SJSA1 (cell line): ENCODE measurements at places on chromosomes 2 and 18. TPM values are rescaled to one million over a fixed set of nuclear protein-coding genes. Genes with fewer than 3 reads are reported as not detected.

DNA sequence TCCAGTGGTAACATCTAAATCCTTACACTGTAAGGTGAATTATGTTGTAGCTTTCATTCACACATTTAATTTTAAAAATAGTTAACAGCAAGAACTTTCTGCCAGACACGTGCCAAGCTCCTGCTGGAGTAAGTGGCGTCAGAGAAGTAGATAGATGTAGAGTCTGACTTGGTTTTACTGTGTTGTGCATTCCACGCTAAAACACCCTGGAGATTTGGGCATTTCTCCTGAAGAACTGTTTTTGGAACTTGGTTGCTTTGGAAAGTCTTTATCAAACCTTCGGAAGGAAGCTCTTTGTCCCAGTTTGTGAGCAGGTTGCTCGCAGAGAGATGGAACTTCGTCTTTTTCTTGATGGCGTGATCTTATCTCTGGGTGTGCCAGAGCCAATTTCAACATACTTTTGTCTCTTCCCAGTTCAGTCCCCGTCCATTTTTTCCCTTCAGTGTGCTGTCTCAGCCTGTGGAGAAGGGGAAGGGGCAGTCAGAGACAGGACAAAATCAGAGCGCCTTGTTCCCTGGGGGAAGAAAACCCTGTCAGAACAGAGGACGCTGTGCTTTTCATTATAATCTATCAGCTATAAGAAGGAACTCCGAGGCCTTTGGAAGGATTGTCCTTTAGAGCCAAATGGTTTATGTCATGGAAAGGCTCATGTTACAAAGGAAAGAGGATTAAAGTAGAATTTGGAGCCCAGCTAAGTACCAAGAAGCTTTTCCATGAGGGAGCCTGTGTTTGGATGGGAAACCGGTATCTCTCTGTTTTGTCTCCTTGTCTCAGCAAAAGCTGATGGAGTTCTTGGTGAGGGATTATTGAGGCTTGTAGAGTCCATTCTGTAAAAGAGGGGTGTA lies 18.9 kb downstream of the GRHL1 start:
- H3K4me1 ChIP-seq: peaks cover 48% of the 10 kb centered on the region
- no peak overlapping the region for H3K4me3 ChIP-seq
- no peak for DNase-seq
- H3K36me3 ChIP-seq: no peaks in the 10 kb centered on the region
- H3K27me3 ChIP-seq: no peaks in the 10 kb centered on the region

- no peak for DNase-seq
- peaks cover 12% of the 10 kb centered on the region for H3K36me3 ChIP-seq
- no peaks in the 10 kb centered on the region for H3K27me3 ChIP-seq
- H3K4me3 ChIP-seq: peak overlapping the region; percentile 97
- peaks cover 9% of the 10 kb centered on the region for H3K4me1 ChIP-seq
Measured at GRCh38 chr2:238321467-238321866, 1.1 kb downstream of the TRAF3IP1 start.

RNU2-63P gene
- 34.9 TPM in 1 of 2 replicates, not detected in the other for total RNA-seq

IL36RN gene
- not detected in 2 replicates for total RNA-seq

- H3K27ac ChIP-seq: no peak overlapping the region
- DNase-seq: no peak
- no peak overlapping the region for H3K4me3 ChIP-seq
- H3K27me3 ChIP-seq: no peaks in the 10 kb centered on the region
- H3K4me1 ChIP-seq: no peaks in the 10 kb centered on the region
Measured at GRCh38 chr2:62566847-62567246, 60.9 kb upstream of the TMEM17 start.

GRCh38 chr2:68368654-68369336 lies 3.7 kb downstream of the PLEK start:
- no peak for DNase-seq
- no peak overlapping the region for H3K4me3 ChIP-seq
- no peak overlapping the region for H3K27ac ChIP-seq
- no peaks in the 10 kb centered on the region for H3K36me3 ChIP-seq
- no peaks in the 10 kb centered on the region for H3K27me3 ChIP-seq

ALPI gene
- not detected in 2 replicates for total RNA-seq

DNA sequence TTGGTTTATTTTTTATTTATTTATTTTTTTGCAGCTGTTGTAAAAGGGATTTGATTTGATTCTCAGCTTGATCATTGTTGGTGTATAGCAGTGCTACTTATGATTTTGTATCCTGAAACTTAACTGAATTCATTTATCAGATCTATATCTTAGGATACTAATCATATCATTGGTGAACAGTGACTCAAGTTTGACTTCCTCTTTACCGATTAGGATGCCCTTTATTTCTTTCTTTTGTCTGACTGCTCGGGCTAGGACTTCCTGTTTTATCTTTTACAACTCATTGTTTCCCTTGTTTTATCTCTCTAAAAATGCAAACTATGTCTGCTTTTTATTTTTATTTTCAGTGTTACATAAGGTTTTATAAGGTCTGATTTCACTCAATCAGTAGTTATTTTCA lies 23.6 kb downstream of the SP100 start:
- H3K4me3 ChIP-seq: no peak overlapping the region
- H3K27ac ChIP-seq: no peak overlapping the region
- H3K4me1 ChIP-seq: peaks cover 21% of the 10 kb centered on the region; the same call in 1 of the 2 replicates
- no peaks in the 10 kb centered on the region for H3K27me3 ChIP-seq
- H3K36me3 ChIP-seq: peaks cover 17% of the 10 kb centered on the region

DNA sequence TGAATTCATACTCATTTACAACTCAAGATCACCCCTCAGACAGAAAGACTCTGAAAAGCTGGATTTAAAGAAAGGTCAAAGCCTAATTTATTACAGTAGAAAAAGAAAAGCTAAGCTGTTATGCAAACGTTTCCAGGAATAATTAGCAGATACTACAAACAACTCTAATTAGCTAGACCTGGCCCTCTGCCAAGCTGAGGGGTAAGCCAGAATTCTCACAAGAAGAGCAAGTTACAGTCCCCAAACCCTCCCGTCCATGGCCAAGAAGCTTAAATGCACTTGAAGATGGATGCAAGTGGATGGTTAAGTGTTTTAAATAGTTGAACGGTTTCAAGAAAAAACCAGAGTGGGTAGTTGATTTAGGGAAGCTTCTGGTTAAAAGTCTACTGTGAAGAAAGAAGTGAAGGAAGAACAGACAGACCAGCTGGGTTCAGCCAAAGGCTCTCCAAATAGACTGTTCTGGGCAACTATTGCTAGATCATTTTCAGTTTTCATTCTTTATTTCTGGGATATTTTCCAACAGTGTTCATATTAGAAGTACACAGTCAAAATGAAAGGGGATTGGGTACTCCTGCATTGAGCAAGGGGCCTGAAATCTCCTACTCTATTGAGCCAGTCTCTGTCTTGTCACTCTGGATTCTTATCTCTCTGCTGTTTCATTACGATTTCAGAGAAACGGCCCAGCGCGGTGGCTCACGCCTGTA lies 4.8 kb downstream of the LMAN2L start:
- DNase-seq: no peak
- H3K36me3 ChIP-seq: peaks cover 70% of the 10 kb centered on the region
- H3K4me1 ChIP-seq: peaks cover 14% of the 10 kb centered on the region
- H3K4me3 ChIP-seq: no peak overlapping the region

DNA sequence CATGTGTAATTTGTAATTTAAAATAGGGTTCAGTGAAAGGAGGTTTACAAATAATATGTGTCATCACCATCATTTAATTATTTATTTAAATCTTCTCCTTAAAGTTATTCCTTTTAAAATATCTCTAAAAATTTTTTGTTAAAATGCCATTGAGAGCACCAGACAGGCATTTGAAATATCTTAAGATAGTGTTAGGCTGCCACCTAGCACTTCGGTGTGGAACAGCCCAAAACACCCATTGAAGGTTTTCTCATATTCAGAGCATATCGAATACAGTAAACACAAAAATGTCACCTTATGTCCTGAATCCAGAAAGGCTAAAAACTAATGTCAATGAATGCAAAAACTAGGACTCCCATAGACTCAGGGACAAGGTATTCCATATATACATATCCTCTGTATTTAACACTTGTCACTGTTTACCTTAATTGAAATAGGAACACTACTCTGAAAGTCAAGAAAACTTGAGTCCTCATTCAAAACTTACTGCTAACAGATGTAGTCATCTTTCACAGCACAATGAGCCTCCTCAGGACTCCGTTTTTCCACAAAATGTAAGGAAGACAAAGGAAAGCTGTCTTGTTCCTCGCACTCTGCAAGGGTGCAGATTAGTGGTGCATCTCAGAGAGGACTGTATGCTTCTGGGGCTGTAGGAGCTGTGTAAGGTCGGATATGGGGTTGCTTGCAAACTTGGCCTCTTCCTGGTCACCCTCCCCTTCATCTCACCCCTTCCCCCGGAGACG lies 329.5 kb downstream of the PAX3 start:
- no peak for DNase-seq
- no peaks in the 10 kb centered on the region for H3K36me3 ChIP-seq
- no peaks in the 10 kb centered on the region for H3K4me1 ChIP-seq
- H3K27ac ChIP-seq: no peak overlapping the region
- H3K27me3 ChIP-seq: no peaks in the 10 kb centered on the region

DNA sequence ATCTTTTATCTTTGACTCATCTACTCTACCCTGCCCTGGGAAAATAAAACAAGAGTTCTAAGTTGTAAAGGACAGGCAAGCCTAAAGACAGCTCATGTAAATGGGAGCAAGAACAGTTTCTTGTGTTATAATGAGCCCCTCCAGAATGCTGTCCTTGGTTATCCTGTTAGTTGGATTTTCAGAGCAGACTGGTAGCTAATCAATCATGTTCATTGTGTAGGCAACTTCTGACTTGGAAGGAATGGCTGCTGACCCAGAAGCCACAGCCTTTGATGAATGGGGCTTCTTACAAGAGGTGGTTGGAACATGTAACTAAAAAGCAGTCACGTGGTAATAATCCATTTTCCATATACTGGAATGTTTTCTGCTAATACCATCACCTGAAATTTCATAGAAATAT lies 254.2 kb downstream of the AGPS start:
- H3K4me3 ChIP-seq: no peak overlapping the region
- DNase-seq: no peak
- H3K27me3 ChIP-seq: no peaks in the 10 kb centered on the region; the same call in 1 of the 2 replicates
- no peaks in the 10 kb centered on the region for H3K4me1 ChIP-seq
- no peaks in the 10 kb centered on the region for H3K36me3 ChIP-seq

- no peaks in the 10 kb centered on the region for H3K27me3 ChIP-seq
- DNase-seq: no peak
- H3K36me3 ChIP-seq: no peaks in the 10 kb centered on the region
- no peak overlapping the region for H3K27ac ChIP-seq
Measured at GRCh38 chr2:100246163-100247145, 75.8 kb downstream of the LONRF2 start.

HDLBP gene
- 306 and 544 TPM in 2 replicates for total RNA-seq
